Activated CD8-positive, alpha-beta T cell treated with anti-CD3 and anti-CD28 coated beads, Interleukin-2, amount 10 ng/mL, durations not matched to agents 7 days and 5 days (primary cell): ENCODE measurements at places on chromosomes 16 and 17. TPM values are rescaled to one million over a fixed set of nuclear protein-coding genes. Genes with fewer than 3 reads are reported as not detected.

CD300C gene
- total RNA-seq, result 0.57 TPM

DNA sequence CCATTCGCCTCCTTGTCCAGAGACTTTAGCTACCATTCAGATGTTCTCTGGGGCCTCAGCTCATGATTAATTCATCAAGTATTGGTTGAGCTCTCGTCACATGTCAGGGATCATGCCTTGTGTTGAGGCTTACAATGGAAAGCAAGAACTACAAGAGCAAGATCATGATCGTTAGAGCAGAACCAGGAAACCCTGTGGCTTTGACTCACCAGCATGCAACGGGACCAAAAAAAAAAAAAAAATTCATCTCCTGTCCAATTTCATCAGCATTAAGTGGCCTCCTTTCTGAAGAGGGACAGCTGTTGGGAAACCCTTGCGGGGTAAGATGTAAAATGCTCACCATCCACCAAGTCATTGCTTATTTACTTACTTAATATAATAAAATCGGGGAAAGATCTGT is 12.1 kb upstream of the USP10 start:
- H3K27ac ChIP-seq, result no peak overlapping the region
- no peaks in the 10 kb centered on the region for H3K36me3 ChIP-seq
- H3K4me1 ChIP-seq, result peaks cover 16% of the 10 kb centered on the region
- no peak for DNase-seq
- H3K27me3 ChIP-seq, result peaks cover 17% of the 10 kb centered on the region

- H3K4me1 ChIP-seq, result peaks cover 24% of the 10 kb centered on the region
- DNase-seq, result no peak
- no peak overlapping the region for H3K27ac ChIP-seq
- H3K27me3 ChIP-seq, result no peaks in the 10 kb centered on the region
- H3K36me3 ChIP-seq, result peaks cover 56% of the 10 kb centered on the region
Observed at GRCh38 chr17:28555022-28555421, 2.6 kb upstream of the UNC119 start.

KRTAP4-9 gene
- not detected for total RNA-seq

DNA sequence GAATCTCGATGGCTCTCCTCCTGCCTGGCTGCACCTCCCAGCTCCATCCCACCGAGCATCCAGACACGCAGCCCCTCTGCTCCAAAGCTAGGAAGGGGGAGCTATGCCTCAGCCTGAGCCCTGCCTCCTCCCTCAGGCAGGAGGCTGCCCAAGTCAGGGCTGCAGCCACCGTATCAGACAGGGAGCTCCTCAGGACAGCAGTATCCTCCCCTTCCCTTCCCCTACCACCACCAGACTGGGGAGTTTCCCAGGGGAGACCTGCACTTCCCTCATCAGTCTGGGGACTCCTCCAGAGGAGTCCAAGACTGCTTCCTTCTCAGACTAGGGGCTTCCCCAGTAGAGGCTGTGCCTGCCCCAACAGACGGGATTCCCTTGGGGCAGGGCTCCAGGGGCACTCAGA is 17.5 kb downstream of the TMEM132E start:
- H3K4me3 ChIP-seq, result no peak overlapping the region
- H3K27me3 ChIP-seq, result peaks cover 14% of the 10 kb centered on the region
- no peak overlapping the region for H3K27ac ChIP-seq
- DNase-seq, result no peak

DNA sequence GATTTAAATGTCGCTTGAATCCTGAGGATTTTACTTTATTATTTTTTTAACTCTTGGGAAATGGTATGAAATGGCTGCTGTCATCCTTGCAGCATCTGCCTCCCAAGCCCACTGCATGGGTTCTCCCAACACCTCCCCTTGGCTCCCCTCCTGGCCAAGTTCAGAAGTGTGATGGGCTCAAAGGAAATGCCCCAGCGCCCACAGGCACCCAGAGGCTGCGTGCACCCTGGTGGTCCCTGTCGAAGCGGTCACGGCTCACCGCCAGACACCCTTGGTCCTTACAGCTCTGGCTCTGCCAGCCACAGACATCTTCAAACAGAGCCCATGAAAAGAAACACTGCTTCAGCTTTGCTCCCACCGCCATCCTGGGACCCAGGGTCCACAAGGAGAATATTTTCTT is 334.7 kb downstream of the SOX9 start:
- H3K4me1 ChIP-seq, result no peaks in the 10 kb centered on the region
- H3K27me3 ChIP-seq, result no peaks in the 10 kb centered on the region
- H3K4me3 ChIP-seq, result no peak overlapping the region
- no peaks in the 10 kb centered on the region for H3K36me3 ChIP-seq
- H3K27ac ChIP-seq, result no peak overlapping the region

- H3K27ac ChIP-seq, result no peak overlapping the region
- no peaks in the 10 kb centered on the region for H3K36me3 ChIP-seq
- H3K4me1 ChIP-seq, result no peaks in the 10 kb centered on the region
- no peaks in the 10 kb centered on the region for H3K27me3 ChIP-seq
Observed at GRCh38 chr16:52492789-52493357, 54.1 kb downstream of the TOX3 start.

DNA sequence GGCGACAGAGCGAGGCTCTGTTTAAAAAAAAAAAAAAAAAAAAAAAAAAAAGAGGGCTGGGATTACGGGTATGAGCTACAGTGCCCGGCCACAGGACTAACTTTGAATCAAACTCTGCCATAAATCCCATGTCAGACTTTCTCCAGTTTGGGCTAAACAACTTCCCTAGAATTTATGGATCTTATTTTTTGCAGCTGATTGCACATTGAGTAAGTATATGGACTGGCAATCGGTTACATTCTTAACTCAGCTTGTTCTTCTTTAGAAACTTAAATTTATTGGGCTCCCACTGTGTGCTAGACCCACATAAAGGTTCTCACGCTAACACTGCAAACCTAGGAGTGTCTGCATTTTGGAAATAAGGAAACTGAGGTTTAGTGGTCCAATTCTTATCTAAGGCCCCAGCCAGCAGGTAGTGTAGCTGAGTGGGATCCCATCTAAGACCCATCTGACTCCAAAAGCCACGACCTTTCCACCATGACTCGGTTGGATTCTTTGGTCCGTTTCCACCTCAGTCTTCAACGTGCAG is 718 bp upstream of the CBFB start:
- H3K27ac ChIP-seq, result peak overlapping the region; percentile 93
- peaks cover 32% of the 10 kb centered on the region for H3K36me3 ChIP-seq
- peaks cover 57% of the 10 kb centered on the region for H3K4me1 ChIP-seq
- no peaks in the 10 kb centered on the region for H3K27me3 ChIP-seq
- H3K4me3 ChIP-seq, result peak overlapping the region; percentile 95
- DNase-seq, result peak; percentile 16

GPR139 gene
- total RNA-seq, result not detected

- no peaks in the 10 kb centered on the region for H3K27me3 ChIP-seq
- peaks cover 2% of the 10 kb centered on the region for H3K4me1 ChIP-seq
- no peak overlapping the region for H3K27ac ChIP-seq
- H3K36me3 ChIP-seq, result no peaks in the 10 kb centered on the region
- no peak for DNase-seq
Observed at GRCh38 chr16:75913958-75914357, 187.7 kb upstream of the CPHXL start.

DNA sequence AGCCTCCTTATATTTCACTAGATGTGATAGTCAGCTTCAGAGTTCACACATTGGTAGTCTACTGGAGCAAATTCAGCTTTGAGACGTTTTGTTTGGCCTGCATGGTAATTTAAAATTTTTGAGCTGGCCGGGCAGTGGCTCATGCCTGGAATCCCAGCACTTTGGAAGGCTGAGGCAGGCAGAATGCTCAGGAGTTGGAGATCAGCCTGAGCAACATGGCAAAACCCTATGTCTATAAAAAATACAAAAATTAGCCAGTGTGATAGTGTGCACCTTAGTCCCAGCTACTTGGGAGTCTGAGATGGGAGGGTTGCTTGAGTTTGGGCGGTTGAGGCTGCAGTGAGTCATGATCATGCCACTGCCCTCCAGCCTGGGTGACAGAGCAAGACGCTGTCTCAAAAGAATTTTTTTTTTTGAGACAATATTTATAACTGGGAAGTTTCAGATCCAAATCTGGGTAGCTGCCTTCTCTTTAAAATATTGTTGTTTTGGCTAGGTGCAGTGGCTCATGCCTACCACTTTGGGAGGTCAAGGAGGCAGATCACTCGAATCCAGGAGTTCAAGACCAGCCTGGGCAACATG is 4.8 kb upstream of the BLMH start:
- no peak overlapping the region for H3K27ac ChIP-seq
- DNase-seq, result no peak
- no peaks in the 10 kb centered on the region for H3K36me3 ChIP-seq
- H3K27me3 ChIP-seq, result no peaks in the 10 kb centered on the region
- H3K4me3 ChIP-seq, result no peak overlapping the region
- peaks cover 11% of the 10 kb centered on the region for H3K4me1 ChIP-seq

GRCh38 chr17:52647411-52647810 is 488.9 kb upstream of the CA10 start:
- no peak overlapping the region for H3K4me3 ChIP-seq
- no peaks in the 10 kb centered on the region for H3K36me3 ChIP-seq
- no peaks in the 10 kb centered on the region for H3K4me1 ChIP-seq
- no peak for DNase-seq

DNA sequence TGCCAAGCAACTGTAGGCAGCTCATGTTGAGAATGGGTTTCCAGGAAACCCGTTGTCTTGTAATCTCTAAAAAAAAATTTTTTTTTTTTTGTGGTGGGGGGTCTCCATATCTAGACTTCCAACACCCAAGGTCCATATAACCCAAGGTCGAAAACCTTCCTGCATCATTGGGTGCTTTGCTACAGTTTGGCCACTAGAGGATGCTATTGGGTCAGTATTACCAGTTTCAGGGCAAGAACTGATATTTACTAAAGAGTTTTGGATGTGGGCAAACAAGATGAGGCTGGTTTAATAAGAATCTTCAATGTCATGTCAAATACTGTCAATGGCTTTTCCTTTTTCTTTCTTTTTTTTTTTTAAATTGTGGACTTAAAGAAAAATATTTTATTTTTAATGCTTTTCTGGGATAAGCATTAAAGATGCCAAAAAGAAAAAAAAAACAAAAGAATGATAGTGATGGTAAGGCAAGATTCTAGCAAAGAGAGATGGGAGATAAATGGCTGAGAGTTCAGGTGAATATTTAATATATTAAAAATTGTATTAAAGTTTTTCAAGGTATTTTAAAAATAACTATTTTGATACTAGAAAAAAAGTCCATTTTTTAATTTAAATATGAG is 62.2 kb downstream of the DHRS7C start:
- H3K4me1 ChIP-seq, result no peaks in the 10 kb centered on the region
- no peak overlapping the region for H3K4me3 ChIP-seq
- no peaks in the 10 kb centered on the region for H3K27me3 ChIP-seq
- no peaks in the 10 kb centered on the region for H3K36me3 ChIP-seq
- H3K27ac ChIP-seq, result no peak overlapping the region

- no peak overlapping the region for H3K4me3 ChIP-seq
- no peak for DNase-seq
- H3K27ac ChIP-seq, result no peak overlapping the region
- no peaks in the 10 kb centered on the region for H3K4me1 ChIP-seq
Observed at GRCh38 chr16:49489686-49490320, 116.2 kb downstream of the C16orf78 start.

DNA sequence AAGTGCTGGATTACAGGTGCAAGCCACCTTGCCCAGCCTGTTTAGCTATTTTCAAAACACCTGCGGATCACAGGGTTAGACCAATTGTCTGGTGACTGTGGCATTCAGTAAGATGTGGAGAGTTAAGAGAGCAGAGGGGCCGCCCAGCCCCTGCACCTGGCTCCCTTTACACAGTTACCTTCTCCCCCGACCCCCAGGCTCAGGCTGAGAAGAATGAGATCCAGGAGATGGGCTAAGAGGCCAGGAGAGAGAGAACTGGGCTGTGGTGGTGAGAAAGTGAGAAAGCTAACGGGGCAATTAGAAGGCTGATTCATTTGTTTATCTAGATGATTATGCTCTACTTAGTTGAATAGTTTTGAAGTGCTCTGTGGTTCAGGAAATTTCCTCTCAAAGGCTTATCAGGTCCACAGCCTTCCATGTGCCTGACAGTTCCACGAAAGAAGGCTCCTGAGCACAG is 67.8 kb upstream of the AXIN2 start:
- H3K36me3 ChIP-seq, result no peaks in the 10 kb centered on the region
- no peak overlapping the region for H3K27ac ChIP-seq
- H3K27me3 ChIP-seq, result peaks cover 6% of the 10 kb centered on the region
- H3K4me1 ChIP-seq, result no peaks in the 10 kb centered on the region
- no peak for DNase-seq
- H3K4me3 ChIP-seq, result no peak overlapping the region

DNA sequence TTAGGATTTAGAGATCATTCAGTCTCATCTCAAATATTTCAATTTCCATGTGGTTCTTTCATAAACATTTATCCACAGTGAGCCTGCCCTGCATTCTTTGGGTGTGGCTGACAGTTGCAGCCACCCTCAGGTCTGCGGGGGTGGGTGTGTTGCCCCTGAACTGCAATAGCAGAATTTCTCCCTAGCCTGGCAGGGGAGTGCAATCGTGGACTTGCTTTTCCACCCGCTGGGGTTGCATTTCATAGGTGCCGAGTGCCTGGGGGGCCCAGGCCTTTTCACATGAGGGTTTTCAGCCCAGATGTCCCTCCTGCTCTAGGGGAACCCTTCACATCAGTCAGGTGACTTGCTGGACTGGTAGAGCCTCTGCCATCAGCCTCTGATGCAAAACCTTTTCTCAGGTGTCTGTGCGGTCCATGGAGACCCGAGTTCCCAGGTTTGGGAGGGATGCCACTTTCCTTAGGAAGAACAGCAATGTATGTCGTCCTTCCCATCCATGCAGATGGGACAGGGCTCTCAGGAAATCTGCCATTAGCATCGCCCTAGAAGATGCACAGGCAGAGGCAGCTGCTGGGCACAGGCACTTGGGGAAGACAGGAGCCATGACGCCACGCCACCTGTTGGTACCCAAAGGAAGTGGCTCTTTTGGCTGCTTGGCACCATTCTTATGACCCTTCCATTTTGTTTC is 2.4 kb upstream of the USP36 start:
- H3K27ac ChIP-seq, result no peak overlapping the region
- H3K27me3 ChIP-seq, result no peaks in the 10 kb centered on the region
- peaks cover 33% of the 10 kb centered on the region for H3K4me1 ChIP-seq
- peak; percentile 79 for DNase-seq

G6PC1 gene
- not detected for total RNA-seq
